ENCODE measurements at places on chromosomes 6 and 20.

GRCh38 chr6:33205191-33206026 is 954 bp downstream of the HSD17B8 start:
- no peak for DNase-seq

DNA sequence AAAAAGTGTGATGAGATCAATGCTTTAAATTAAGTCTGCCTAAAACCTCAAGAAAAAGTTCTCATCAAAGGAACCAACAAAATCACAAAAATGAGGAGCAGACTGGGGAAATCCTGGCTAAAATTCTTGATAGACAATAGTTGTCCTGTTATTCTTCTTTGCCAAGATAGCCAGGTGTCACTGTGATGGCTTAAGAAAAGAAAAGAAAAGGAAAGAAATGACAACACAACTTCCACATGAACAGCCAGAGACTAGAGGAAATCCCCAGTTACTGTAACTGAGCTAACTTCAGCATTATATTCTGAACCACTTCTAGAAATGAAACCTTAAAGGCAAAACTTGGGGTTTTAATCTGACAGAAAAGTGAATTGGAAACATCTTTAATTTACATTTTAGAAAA is 129.6 kb downstream of the CD24 start:
- DNase-seq, result no peak

DNA sequence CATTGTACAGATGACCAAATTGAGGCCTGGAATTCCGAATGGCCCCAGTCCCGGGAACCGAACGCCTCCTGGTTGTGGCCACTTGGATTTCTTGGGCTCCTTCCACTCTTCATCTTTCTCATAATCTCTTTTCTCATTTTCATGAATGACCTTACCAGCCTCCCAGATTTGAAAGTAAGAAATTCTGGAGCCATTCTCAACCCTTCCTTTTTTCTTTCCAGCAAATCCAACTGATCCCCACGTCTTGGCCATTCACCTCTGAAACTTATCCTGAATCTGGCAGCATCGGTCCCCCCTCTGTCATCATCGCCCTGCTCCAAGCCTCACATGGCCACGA is 5.9 kb upstream of the SLC12A5 start:
- DNase-seq, result no peak

GRCh38 chr6:150891888-150892485 is 26.5 kb downstream of the MTHFD1L start:
- DNase-seq, result peak; percentile 52

DNA sequence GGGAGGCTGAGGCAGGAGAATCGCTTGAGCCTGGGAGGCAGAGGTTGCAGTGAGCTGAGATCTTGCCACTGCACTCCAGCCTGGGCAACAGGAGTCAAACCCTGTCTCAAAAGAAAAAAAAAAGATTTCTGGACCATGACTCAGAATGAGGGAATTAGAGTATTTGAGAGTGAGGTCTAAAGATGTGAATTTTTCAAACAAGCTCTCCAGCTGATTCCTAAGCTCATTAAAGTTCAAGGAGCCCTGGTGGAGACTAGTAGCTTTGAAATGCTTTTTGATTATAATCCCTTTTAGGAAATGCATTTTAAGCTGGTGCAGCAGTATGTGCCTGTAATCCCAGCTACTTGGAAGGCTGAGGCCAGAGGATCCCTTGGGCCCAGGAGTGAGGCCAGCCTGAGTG is 21.8 kb upstream of the SRF start:
- no peak for DNase-seq

DNA sequence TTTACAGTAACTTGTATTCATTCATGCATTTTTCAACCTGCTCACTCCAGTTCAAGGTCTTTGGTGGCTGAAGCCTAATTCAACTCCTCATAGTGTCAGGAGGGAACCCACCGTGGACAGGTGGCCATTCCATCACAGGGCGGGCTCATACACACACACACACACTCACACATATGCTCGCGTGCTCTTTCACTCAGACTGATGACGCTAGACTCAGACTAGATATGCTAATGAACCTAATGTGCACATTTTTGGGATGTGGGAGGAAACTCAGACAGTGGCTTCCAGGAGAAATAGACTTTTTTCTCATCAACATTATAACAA is 56.7 kb downstream of the TRIM27 start:
- DNase-seq, result no peak

Data from pulmonary artery endothelial cell (primary cell).